RPMI7951 (cell line): ENCODE measurements at places on chromosomes 7 and 10. TPM values are rescaled to one million over a fixed set of nuclear protein-coding genes. Genes with fewer than 3 reads are reported as not detected.

ZNF277 gene
- total RNA-seq = 25.4 and 34.5 TPM in 2 replicates

PDSS1 gene
- 18.0 and 21.6 TPM in 2 replicates for total RNA-seq

OR6V1 gene
- total RNA-seq = not detected in 2 replicates

ZNF804B gene
- not detected in 2 replicates for total RNA-seq

KCP gene
- under 0.01 TPM in 1 of 2 replicates, not detected in the other for total RNA-seq

FBXO24 gene
- 0.49 and 0.72 TPM in 2 replicates for total RNA-seq

NPC1L1 gene
- total RNA-seq = not detected in 2 replicates

SPRN gene
- not detected in 2 replicates for total RNA-seq

CDHR3 gene
- total RNA-seq = 1.3 and 1.4 TPM in 2 replicates

TRRAP gene
- 9.5 and 10.1 TPM in 2 replicates for total RNA-seq

MYO1G gene
- under 0.01 TPM in 1 of 2 replicates, not detected in the other for total RNA-seq

ELOVL3 gene
- 0.36 and 0.49 TPM in 2 replicates for total RNA-seq

GHITM gene
- total RNA-seq = 151 and 172 TPM in 2 replicates

EN2 gene
- total RNA-seq = not detected in 2 replicates

CEP41 gene
- total RNA-seq = 27.2 and 36.8 TPM in 2 replicates
